ENCODE measurements at places on chromosomes 7 and 10.
A peak's percentile ranks its signal among the peaks of the same experiment; 100 is the strongest.

GRCh38 chr10:30029872-30030256, 29.5 kb downstream of the JCAD start:
- DNase-seq = no peak

DNA sequence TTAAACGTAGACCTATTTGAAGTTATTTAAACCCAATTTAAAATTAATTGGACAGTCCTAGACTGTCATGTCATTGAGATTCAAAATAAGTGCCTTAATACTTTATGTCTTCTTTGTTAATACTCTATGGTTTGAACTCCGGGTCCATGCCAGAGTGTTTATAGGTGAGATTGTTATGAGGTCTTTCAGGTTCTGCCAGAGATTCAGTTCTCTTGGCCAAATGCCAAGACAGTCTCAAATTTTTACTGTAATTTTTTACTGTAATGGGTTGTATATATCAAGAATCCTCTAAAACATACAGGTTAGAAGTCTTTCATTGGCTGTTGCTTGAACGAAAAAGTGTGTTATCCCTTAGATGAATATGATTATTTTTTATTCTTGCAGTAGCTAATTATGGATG, 3.9 kb downstream of the ADD3 start:
- no peak for DNase-seq

- no peak for DNase-seq
Observed at GRCh38 chr10:95467162-95467599, 94.0 kb downstream of the SORBS1 start.

GRCh38 chr7:33079763-33080690, 17.5 kb upstream of the NT5C3A start:
- no peak for DNase-seq

DNA sequence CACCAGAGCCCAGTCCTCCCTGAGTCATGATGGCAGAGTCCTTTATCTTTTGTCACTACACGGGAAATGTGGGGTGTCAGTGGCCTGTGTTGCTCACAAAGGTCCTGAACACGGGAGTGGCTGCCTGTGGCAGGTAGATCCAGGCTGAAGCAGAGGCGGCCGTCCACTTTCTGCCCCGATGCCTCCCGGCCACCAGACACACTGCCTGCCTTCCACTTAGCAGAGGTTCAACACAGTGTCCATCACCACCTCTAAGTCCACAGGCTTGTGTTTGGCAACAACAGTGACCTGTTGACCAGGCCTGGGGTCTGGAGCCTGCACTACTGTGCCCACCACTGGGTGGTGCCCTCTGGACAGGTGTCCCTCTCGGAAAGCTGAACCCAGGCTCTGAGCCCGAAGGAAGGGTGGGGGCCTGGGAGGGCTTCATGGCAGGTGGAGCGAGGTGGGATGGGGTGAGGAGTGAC, 49.9 kb upstream of the CAMK2B start:
- DNase-seq = no peak

- no peak for DNase-seq
Observed at GRCh38 chr7:114822131-114822530, 99.8 kb upstream of the MDFIC start.

- no peak for DNase-seq
Observed at GRCh38 chr10:80283119-80283518, 6.3 kb downstream of the MAT1A start.

- no peak for DNase-seq
Observed at GRCh38 chr10:128054163-128054970, 71.9 kb downstream of the MKI67 start.

DNA sequence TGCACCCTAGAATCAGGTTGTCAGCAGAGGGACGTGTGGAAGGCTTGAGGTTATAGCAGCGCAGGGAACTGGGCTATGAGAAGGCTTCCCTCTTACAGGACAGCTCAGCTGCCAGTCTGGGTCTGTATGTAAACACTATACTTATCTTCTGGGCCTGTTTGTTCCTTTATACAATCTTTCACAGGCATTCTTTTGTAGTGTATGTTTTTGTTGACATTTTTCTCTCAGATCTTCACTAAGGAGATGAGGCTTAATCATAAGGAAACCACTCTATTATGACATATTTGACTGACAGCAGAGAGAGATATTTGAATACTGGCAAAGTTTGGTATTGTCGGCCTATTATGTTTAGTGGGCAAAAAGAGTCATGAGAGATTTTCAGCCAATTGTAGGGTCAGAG, 929 bp downstream of the GBF1 start:
- no peak for DNase-seq

DNA sequence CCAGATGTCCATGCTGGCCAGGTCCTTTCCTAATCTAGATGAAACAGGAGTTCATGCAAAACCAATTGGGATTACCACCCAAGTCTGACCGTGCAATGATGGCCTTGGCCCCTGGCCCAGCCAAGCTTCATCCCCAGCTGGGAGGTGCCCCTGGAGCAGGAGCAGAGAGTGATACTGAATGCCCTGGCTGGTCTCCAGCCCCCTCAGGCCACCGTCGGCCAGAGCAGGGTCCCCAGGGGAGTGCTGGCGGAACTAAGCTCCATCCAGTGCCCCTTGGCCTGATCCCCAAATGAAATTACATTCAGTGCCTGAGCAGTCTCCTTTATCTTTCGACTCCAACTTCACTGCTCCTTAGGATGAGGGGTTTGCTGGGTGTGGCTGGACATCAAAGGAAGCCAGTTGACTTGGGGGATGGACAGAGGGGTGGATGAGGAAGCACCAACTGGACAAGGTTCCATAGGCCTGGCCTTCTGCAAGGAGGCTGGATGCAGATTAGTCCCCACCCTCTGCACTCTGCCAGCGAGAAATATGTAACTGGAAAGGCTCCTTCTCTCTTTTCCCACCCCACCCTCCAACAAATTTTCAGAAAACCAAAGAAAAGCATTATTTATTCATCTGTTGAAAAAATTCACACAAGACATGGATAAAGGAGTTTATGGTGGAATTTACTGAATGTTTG, 275.5 kb downstream of the PLXNA4 start:
- no peak for DNase-seq

GRCh38 chr10:74901301-74901700, 74.9 kb downstream of the KAT6B start:
- DNase-seq = no peak

- DNase-seq = no peak
Observed at GRCh38 chr7:66700633-66701131, 39.9 kb upstream of the RABGEF1 start.

DNA sequence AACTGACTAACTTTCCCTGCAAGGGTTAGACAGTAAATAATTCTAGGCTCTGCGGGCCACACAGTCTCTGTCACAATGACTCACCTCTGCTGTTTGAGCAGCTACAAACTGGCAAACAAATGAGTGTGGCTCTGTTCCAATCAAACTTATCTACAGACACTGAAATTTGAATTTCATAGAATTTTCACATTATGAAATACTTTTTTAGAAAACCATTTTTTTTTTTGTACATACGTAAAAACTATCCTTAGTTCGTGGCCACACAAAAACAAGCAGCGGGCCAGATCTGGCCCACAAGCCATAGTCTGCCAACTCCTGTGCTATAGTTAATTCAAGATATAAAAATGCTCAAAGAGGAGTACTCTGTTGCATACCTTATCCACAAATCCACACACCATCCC, 32.6 kb downstream of the PIP4K2A start:
- peak; percentile 57 for DNase-seq

DNA sequence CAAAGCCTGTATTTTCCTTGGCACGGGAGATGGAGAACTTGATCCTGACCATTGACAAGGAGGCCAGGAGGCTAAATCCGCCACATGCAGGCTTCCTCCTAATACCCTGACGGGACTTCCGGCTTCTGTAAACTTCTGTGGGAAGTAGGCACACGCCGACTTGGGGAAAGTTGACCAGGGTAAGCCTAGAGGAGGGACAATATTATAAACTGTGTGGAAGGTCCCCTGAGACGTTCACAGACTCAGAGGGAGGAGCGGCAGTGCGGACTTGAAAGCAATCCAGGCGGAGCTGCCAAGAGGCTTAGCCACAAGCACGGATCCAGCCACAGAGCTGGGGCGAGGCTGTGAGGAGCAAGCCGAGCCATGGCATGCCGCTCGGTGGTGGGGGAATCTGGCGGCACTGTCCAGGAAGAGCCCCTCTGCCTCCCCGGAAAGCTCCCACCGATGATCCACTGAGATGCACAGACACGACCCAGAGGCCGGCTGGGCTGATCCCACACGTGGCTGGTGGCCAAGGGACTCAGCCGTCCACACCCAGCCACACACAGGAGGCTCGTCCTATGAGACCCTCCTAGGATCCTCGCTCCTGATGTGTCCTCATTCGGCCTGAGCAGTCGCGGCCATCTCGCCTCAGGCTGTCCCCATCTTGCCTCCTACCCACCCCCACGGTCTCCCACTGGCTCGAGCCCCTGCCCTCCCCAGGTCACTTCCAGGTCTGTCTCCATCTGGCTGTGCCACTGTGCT, 40.0 kb upstream of the INSIG1 start:
- no peak for DNase-seq

DNA sequence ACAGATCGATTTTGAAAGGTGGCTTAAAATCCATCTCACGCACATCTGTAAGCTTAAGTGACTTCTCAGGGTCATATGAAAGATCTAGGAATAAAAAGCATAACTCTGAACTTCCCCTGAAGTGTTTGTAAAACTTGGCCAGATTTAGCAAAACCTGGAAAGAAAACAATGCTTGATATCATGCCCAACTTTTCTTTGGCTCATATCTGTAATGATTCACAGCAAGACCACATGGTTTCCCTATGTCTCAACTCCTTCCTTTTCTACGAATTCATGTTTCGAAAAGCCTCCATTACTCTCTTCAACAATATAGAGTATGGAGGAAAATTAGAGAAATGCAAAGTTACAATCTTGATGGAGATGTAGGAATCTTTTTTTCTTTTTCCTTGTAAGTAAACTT, 20.1 kb upstream of the CABCOCO1 start:
- no peak for DNase-seq

DNA sequence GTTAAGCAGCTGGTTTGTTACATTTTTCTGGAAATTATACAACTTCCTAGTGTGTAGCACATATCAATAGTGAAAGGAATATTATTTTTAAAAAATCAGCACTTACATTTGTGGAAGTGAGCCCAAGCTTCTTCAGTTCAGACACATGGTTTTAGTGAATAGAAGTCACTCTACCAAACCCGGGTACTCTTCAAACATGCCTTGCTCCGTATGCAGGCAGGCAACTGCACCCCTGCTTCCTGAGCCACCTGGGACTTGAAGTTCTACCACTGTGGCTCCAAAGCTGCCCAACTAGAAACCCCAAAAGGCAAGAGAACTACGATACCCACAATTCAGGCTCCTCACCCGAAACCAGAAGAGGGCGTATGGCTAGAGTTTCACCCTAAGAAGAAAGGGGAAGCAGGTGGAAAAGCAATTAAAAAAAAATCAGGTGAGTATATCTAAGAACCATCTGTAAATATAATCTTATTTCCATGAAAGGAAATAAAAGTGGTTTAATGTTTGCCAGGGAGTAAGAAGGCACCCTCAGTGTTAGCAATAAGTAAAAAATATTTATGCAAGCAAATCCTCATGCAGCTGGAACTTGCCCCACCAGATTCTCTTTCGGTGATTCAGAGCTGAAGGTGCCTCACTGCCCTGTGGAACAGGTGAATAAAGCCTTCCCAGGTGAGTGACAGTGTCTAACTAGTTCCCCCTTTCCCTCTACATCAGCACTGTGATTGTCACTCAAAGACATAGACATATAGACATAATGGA, at the start of gene MACC1:
Gene MACC1, minus strand, starts transcription at position 192 of the 756 bp plus-strand sequence. CDS start 55,522 bp downstream, outside the sequence.
- DNase-seq = no peak

- no peak for DNase-seq
Observed at GRCh38 chr10:30050411-30050810, 9.0 kb downstream of the JCAD start.

DNA sequence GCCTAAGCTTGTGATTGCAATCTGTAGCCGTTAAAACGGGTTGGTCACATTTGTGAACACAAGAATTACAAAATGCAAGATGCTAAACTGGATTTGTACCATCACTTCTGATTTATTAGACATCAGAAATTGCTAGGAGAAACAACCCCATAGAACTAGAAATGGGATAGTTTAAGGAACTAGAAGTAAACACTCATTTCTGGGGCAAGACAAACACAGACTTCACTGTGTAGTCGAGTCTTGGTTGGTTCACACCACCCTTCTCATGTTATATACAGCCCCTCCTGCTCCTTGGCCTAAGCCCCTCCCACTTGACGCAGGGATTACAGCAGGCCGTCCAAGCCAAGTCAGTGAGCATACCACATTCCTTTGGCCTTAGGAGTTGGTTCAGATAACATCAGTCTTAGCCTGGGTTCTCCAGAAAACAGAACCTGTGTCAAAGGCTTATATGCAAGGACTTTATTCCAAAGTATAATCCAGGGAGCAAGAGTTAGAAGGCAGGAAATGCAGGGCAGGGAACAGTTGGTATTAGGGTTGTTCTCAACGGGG, 2.0 kb upstream of the NRAP start:
- no peak for DNase-seq

GRCh38 chr10:47253030-47253637, 46.9 kb upstream of the GDF10 start:
- no peak for DNase-seq

DNA sequence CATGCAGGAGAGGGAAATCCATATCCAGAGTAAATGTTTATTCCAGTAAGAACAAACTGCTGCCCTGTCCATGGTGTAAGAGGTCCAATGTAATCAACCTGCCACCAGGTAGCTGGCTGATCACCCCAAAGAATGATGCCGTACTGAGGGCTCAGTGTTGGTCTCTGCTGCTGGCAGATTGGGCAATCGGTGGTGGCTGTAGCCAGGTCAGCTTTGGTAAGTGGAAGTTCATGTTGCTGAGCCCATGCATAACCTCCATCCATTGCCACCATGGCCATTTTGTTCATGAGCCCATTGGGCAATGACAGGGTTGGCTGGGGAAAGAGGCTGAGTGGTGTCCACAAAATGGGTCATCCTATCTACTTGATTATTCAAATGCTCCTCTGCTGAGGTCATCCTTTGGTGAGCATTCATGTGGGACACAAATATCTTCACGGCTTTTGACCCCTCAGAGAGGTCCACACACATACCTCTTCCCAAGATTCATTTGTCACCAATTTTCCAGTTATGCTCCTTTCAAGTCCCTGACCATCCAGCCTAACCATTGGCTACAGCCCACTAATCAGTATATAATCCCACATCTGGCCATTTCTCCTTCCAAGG, 23.3 kb upstream of the PAPSS2 start:
- DNase-seq = no peak

DNA sequence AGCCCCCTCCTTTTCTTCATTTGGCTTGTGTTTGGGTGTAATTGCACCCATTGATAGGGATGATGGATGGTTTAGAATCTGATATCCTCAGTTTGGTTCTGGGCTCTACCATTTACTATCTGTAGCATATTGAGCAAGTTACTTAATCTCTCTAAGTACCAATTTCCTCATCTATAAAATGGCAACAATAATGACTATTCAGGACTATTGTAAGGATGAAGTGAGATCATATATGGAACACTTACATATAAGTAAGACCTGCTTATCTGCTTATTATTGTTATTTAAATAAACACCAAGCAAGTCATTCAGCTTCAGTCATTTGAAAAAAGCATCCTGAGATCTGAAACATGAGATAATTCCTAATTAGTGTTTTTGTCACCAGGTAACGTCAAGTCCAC, 127.0 kb downstream of the SEC23IP start:
- DNase-seq = no peak

DNA sequence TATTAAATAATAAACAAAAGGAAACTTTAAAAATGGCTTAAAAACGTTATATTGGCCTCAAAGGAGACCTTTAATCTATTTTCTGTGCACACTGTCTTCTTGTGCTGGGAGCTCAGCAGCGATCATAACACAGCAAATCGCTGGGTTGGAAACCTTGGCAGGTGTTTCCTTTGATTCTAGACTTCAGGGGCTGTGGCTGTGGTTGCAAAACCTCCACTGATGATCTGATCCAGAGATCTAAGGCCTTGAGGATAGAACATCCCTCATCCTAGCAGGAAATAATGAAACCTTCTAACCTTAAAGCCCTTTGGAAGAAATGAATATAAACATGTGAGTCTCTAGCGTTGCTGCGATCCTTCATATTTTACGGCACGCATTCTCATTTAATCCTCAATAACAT, 29.8 kb downstream of the CDHR3 start:
- no peak for DNase-seq

All from T-helper 22 cell (primary cell).